HS-27A (cell line): ENCODE measurements at places on chromosomes 5 and 9.

- DNase-seq = peak; percentile 7
These were observed 225.7 kb upstream of the KLF9 start for GRCh38 chr9:70639853-70640814.

DNA sequence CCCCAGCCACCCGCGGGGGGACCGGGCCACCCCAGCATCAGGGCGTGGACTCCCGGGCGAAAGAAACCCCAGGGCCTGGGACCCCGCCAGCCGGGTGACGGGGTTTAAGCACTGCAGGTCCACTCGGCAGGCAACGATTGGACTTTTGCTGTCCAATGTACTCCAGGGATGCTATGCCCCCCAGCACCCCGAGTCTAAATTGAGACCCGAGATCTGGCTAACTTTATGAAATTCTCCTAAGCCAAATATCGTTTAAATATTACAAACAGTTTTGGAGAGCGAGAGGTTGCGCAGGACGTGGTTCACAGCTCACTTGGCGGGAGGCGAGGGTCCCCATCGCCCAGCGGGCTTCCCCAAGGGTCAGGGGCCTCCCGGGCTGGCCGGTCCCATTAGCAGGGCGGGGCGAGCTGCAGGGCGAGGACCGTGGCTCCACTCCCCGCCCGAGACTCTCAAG lies 384 bp upstream of the MRPS2 start:
- no peak for DNase-seq

- DNase-seq = no peak
These were observed 338.0 kb downstream of the SEMA5A start for GRCh38 chr5:9207817-9208418.

DNA sequence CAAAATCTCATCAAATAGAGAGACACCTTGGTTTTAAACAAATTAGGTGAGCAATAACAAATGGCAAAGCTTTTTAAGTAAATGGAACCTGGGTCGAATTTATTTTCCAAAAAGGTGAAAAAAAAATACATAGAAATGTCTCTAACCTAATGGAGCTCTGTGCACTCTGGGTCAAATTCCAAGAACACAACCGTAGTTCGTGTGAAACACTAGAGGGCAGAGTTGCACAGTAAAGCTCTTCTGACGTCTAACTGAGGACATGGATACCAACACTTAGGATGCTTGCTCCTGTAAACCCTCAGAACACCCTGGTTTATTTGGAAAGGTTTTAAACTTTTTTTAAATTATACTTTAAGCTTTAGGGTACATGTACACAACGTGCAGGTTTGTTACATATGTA lies 18.9 kb downstream of the MARCHF11 start:
- DNase-seq = peak; percentile 68

- no peak for DNase-seq
These were observed 1641.8 kb upstream of the WWC1 start for GRCh38 chr5:166649676-166650075.

GRCh38 chr5:147560718-147561331 lies 51.0 kb upstream of the DPYSL3 start:
- DNase-seq = no peak

DNA sequence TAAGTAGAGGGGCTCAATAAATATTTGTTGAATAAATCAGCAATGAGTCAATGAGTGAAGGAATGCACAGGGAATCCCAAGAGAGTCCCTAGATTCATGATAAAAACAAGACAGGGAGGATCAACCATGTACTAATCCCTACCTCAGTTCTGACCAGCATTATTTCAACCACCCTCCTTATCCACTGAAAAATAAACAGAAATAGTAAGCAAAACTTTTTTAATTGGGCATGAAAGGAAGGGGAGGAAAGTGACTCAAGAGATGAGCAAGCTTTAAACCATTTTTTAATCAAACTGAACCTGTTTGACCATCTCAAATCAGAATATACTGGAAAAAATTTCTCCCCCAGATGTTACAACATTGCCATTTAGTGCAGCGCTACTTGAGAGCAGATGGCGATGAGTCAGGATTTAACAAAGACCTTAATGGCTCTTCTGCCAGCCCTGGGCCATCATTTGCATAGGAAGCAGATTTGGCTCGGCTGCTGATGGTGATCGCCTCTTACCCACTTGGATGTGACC lies 194.8 kb upstream of the SLC30A5 start:
- DNase-seq = peak; percentile 68

DNA sequence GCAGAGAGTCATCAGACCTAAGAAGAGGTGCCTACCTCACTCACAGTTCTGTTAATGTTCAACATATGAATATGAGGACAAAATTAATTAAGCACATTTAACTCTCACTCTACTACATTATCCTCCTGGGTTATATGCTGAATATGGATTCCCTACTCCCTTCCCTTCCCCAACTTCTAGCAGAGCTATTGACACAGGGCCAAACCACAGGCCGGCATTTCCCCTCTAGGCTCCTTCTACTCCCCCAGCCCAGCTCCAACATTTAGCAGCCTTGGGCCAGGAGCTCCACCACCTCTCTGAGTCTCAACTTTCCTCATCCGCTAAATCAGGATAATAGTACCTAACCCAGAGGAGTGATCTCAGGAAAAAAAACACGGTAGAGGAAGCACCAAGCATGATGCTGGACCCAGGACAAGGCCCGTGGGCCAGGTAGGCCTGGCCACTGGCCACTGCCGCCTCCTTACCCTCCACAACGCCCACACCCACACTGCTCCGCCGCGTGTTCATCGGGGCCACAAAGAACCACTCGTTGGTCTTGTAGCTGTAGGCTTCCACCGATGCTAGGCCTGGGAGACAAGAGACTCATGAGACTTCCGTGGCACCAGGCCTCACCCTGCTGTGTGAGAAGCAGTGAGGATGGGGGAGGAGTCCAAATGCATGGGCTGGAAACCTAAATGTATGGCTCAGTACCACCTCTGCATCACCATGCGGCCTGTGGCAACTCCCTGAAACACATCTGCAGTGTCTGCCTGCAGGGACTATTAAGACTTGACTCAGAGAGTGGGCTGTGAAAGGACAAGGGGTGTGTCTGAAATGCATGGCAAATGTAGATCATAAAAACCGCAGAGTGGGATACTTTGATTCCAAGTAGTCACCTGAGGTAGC lies 98.8 kb downstream of the KLHL3 start:
- no peak for DNase-seq

- DNase-seq = no peak
These were observed 83.4 kb downstream of the RAPGEF1 start for GRCh38 chr9:131656356-131657036.

GRCh38 chr5:138643040-138643791 lies 68.0 kb upstream of the HSPA9 start:
- no peak for DNase-seq

DNA sequence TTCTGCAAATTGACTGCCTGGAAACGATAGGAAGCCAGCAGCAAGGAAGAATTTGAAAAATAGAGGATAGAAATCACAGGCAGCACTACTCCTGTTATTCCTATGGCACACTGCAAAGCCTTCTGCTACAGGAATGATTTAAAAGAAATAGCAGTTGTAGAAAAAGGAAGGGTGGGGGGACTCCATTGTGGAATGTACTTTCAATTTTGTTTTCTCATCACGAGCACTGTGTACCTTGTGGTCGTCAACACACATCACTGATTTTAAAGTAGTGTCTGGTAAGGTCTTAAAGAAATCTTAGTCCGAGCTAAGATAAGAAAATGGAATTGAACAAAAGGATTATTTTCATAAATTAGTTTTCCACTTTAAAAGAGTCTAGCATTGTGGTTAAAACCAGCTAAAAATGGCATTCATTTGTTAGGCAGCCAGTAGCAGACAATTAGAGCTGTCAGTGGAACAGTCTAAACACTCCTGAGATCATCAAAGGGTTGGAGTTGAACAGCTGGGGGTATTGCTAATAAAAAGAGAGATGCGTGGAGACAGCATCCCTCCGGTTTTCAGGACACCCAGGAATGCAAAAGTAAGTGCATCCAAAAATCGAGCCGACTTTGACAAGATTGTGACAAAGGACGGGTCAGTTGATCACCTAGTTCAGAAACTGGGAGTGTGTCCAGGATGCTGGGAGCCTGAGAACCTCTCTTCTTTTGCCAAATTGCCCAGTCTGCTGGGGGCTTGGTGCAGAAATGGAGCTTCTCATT lies 97.8 kb upstream of the WWC1 start:
- DNase-seq = no peak

DNA sequence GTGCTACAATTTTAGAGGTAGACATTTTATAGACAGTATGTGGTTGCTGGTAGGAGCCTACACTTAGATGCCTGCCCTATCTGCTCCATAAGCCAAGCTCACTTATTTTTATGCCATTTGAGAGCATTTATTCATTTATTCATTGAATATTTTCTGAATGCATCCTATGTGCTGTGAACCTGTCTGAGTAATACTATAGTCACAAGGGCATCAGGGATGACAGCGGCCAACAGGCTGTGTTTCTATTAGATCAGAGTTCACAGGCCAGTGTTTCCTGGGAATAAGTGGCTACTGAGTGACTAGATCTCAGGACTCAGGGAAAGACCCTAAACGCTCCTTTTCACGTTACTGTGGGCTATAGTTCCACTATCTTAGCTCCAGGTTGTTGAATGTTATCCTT lies 235.2 kb upstream of the MSX2 start:
- no peak for DNase-seq

GRCh38 chr5:62283005-62283404 lies 23.0 kb upstream of the KIF2A start:
- no peak for DNase-seq
